ENCODE measurements at places on chromosomes 12 and 14.

GRCh38 chr12:46369474-46370379 lies 2.8 kb downstream of the SLC38A2 start:
- DNase-seq: no peak

- DNase-seq: no peak
Observed at GRCh38 chr14:68460541-68460940, 332.3 kb downstream of the ZFP36L1 start.

DNA sequence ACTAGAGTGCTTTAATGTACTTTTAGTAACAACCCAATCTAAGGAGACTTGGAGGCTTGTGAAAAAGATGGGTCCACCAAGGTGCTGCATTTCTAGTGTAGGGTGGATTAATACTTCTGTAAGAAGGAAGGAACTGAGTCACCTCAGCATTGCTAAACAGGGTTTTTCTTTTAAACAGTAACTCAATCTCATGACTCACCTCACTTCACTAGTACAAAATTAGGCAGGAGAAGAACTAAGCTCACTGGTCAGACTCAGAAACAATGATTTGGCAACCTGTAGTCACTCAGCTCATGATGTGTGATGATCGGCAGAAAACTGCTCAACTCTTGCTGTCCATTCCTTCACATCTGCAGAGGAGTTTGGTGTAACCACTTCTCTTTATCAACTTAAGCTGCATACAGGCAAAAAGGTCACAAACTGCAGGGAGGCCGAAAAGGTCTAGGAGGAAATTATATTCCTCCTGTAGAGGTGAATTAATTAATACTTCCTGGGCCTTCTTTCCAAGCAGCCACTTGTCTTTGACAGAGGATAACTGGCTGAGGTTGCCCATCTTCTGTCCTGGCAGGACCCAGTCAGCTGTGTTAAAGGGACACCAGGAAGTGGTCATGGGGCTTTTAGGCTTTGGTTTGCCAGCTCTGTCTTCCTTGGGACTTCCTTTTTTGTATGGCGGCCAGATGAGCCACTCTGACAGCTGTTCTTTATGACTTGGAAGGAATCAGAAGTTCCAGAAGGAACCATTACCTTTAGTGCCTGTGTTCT lies 466.9 kb downstream of the FUT8 start:
- DNase-seq: no peak

DNA sequence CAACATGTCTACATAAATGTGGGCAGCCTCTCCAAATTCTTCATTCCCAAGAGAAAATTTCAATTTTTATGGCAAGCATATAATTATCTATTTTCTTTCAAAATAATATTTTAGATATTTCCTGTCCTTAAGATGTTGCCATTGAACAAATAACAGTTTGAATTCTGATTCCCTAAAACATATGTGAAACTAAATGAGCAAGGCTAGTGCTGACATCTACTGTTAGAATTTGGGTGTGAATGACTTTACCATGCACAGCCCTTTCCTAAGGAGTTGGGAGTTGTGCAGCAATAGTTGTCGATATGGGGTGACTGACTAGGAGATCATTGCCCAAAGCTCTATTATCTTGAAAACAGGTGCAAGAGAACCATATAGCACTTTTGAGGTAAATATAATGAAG lies 108.2 kb upstream of the SLC38A4 start:
- DNase-seq: peak; percentile 1

DNA sequence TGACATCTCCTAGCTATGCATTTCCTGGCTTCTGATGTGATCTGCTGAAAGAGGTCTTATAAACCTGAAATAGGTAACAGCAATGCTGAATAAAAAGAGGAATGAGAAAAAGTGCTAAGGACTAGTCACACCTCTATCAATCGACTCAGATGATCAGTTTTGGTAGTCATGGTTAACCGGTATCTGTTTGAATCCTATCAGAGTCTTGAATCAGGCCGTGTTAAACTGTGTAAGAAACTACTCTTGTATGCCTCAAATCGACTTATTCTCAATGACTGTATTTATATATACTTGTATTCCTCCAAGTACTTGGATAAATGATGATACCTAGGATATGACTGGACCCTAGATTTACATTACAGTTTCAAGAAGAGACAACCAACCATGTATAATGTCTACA lies 10.8 kb upstream of the ISM2 start:
- no peak for DNase-seq

- no peak for DNase-seq
Observed at GRCh38 chr12:64229796-64230195, 7.7 kb upstream of the KICS2 start.

All from AML-193 (cell line).